ENCODE measurements at places on chromosomes 12 and 14.

DNA sequence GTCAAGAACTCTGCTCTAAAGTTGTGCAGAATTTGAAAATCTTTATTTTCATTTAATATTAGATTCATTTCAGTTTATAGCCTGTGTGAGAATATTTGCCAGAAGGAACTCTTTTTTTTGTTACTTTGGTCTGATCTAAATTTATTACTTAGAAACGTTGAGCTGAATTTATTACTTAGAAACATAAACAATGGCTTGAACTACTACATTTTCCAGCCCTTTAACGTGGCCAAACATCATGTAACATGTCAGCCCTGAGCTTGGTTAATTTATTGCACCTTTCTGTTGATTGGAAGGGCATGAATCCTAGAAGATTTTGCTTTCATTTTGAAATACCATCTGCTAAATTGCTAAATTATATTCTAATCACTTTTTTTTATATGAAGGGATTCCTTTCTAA is 241.4 kb downstream of the TMEM117 start:
- no peaks in the 10 kb centered on the region for H3K27me3 ChIP-seq
- no peak overlapping the region for H3K4me3 ChIP-seq
- no peaks in the 10 kb centered on the region for H3K36me3 ChIP-seq
- no peak for DNase-seq

DNA sequence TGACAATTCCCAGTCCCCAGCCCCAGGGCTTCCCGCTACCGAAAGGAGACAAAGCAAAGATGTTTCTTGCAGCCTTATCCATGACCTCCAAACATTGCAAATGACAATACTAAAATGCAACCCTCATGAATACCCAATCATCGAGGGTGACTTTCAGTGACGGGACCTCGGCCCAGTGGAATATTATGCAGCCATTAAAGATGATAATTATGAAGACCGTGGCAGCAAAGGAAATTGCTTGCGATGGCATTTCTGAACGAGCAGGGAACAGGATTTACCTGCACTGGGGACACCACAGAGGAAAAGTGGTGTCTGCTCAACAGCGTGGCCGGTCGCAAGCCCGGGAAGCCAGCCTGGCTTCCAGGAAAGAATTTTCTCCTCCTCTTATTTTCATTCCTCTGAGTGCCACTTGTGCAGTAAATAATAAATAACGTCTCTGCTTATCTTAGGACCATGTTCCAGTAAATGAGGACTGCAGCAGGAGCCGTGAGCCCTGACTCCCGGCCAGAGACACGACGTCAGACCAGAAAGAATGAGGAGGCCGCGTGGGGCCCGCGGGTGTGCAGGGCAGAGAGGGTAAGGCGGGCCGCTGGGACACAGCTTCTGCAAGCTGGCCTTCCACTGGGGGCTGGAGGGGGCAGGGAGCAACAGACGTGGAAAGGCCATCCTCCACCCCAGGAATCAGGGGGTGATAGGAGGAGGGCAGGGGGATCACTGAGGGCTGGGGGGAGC is 6.6 kb downstream of the C14orf180 start:
- H3K27ac ChIP-seq, result peak overlapping the region; percentile 39
- peak; percentile 26 for DNase-seq
- H3K4me1 ChIP-seq, result peaks cover 39% of the 10 kb centered on the region
- H3K4me3 ChIP-seq, result no peak overlapping the region

GRCh38 chr14:69615496-69616407 is 4.4 kb downstream of the SUSD6 start:
- H3K27me3 ChIP-seq, result no peaks in the 10 kb centered on the region
- no peaks in the 10 kb centered on the region for H3K36me3 ChIP-seq
- H3K4me3 ChIP-seq, result no peak overlapping the region

GRCh38 chr12:19125325-19125724 is 4.2 kb upstream of the PLEKHA5 start:
- DNase-seq, result peak; percentile 33
- H3K36me3 ChIP-seq, result no peaks in the 10 kb centered on the region
- H3K27me3 ChIP-seq, result no peaks in the 10 kb centered on the region
- H3K4me1 ChIP-seq, result no peaks in the 10 kb centered on the region
- no peak overlapping the region for H3K27ac ChIP-seq

GRCh38 chr12:117469883-117470483 is 108.6 kb upstream of the NOS1 start:
- no peak for DNase-seq
- no peak overlapping the region for H3K27ac ChIP-seq
- H3K27me3 ChIP-seq, result no peaks in the 10 kb centered on the region
- no peaks in the 10 kb centered on the region for H3K4me1 ChIP-seq

- H3K27ac ChIP-seq, result no peak overlapping the region
- DNase-seq, result no peak
- H3K36me3 ChIP-seq, result no peaks in the 10 kb centered on the region
- peaks cover 5% of the 10 kb centered on the region for H3K4me1 ChIP-seq
- H3K4me3 ChIP-seq, result no peak overlapping the region
- H3K27me3 ChIP-seq, result no peaks in the 10 kb centered on the region
Measured at GRCh38 chr14:37061697-37062096, 110.7 kb downstream of the SLC25A21 start.

DNA sequence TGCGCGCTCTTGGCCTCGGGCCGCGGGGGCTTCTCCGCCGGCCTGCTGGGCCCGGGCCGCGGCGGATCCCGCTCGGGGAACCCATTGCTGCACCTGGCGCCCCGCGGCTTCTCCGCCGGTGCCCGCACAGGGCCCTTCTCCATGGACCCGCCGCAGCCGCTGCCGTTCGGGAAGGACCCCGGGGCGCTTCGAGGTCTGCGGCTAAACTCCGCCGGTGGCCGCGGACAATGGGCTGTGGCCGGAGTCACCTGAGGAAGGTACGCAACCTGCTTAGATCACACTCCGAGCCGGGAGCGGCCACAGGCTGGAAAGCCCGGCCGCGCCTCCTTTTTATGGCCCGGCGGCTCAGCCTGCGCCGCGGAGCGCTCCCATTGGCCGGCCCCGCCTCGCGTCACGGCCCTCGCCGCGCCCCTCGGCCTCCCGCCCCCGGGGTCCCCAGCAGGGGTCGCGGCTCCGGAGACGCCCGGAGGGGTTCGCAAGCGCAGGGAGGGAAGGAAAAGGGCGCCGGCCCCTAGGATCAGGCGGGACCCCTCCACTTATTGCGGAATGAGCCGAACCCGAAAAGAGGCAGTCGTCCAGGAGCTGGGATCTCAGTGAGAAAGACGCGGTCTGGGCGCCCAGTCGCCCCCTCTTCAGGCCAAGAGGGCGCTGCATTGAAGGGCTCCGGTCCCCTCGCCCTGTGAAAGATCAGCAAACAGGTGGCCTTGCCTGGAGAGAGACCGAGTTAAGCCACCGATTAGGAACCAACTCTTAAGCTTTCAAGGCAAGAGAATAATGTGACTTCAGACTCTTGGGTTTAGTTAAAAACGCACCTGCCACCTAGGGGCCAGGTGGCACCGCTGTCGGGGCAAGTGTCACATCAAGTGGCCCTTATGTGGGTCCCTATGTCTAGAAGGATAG is at the start of gene GCH1:
Gene GCH1, minus strand, starts transcription at position 306 of the 900 bp plus-strand sequence. Its CDS starts 163 bp downstream, at position 143.
- H3K4me3 ChIP-seq, result peak within 1 kb of the TSS; percentile 73
- peak; percentile 92 for DNase-seq
- no peak within 1 kb of the TSS for H3K27ac ChIP-seq

- peak; percentile 59 for DNase-seq
- no peak overlapping the region for H3K4me3 ChIP-seq
- H3K27me3 ChIP-seq, result peaks cover 100% of the 10 kb centered on the region
- H3K27ac ChIP-seq, result no peak overlapping the region
Measured at GRCh38 chr12:48973531-48973930, 2.0 kb upstream of the WNT10B start.

DNA sequence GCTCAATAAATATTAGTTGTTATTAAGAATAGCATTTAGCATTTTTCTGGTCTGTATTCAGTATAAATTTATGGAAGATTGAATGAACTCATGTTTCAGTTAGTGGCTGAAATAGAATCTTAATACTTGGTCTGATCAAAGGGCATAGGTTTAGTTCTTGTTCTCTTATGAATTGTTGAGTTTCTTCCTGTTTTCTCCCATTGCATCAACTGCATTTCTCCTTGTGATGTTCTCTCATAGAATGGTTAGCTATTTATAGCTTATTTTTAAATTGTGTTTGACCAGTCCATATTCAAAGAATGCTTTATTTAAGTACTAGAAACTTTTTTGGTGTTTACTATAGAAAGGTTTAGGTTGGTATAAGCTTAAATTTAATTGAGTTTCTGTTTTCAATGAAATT is 29.8 kb downstream of the APAF1 start:
- no peak for DNase-seq
- H3K27ac ChIP-seq, result no peak overlapping the region
- H3K27me3 ChIP-seq, result no peaks in the 10 kb centered on the region
- peaks cover 18% of the 10 kb centered on the region for H3K36me3 ChIP-seq

DNA sequence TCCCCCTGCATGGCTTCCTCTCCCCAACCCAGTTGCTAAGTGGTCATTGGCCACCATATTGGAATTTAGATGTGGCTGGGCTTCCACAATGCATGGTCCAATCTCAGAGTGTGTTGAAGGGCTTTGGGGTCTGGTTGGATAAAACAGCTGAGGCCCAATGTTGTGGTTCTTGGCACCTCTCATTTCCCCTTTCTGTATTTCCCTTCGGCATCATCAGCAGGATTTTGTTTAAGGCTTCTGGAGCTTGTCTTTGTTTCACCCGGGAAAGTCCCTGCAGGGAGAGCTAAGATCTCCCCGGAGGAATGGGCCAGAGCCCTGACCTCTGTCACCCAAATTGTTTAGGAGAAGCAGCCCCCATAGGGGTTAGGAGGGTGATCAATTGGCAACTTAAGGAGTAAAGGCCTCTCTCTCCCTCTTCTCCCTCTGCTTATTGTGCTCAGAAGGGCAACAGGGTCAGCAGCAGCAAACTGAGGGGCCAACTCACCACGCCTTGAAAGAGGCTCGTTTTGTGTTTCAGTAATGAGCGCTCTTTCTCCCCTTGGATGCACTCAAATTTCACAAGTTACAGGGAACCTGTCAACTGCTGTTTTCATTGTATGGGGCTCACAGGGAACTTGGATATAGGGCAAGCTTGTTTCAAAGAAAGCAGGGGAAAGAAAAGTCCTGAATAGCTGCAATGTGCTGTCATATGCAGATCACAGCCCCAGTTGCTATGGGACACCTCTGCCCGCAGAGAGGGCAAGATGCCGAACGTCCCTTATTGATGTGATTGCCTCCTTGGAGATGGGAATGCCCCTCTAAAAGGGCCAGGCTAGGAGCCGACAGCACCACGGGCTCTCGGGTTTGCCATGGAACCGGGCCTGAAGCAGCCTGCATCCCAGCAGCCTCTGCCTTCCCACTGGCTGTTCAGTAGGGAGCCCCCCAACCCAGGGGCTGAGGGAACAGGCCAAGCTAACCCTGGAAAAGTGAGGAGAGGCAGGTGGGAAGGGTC is 223.7 kb downstream of the ZFP36L1 start:
- no peak for DNase-seq
- no peak overlapping the region for H3K27ac ChIP-seq
- peaks cover 18% of the 10 kb centered on the region for H3K4me1 ChIP-seq
- no peaks in the 10 kb centered on the region for H3K36me3 ChIP-seq
- no peak overlapping the region for H3K4me3 ChIP-seq

- H3K36me3 ChIP-seq, result no peaks in the 10 kb centered on the region
- H3K4me3 ChIP-seq, result no peak overlapping the region
- H3K27ac ChIP-seq, result no peak overlapping the region
- H3K4me1 ChIP-seq, result no peaks in the 10 kb centered on the region
- H3K27me3 ChIP-seq, result no peaks in the 10 kb centered on the region
- DNase-seq, result no peak
Measured at GRCh38 chr14:37048666-37049071, 123.7 kb downstream of the SLC25A21 start.

DNA sequence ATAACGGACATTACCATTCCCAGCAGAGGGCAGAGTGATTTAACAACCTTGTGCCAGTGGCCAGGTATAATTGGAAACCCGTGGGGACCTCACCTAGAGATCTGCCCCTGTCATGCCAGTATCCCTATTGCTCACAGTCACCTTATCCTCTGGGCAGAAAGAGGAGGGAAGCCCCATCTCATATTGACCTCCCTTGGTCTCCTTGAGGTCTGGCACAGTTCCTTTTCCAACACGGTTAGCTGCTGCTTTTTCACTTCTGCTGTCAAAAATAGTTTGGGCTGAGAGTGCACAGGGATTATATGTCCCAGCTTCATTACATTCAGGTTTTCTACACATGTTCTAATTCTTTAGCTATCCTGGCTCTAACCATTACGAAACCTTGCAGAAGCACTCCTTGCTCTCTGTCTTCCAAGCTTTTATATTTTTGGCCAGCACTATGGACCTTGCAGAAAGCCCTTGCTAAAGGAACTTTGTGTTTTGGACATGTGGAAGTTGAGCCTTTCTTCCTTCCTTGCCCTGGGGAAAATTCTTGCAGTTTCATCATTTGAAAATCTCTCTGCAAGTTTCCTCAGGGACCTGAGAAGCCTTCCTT is 111.7 kb upstream of the MIS18BP1 start:
- no peaks in the 10 kb centered on the region for H3K27me3 ChIP-seq
- no peaks in the 10 kb centered on the region for H3K4me1 ChIP-seq
- no peaks in the 10 kb centered on the region for H3K36me3 ChIP-seq

GRCh38 chr14:69287098-69288010 is 27.4 kb downstream of the GALNT16 start:
- H3K36me3 ChIP-seq, result no peaks in the 10 kb centered on the region
- no peaks in the 10 kb centered on the region for H3K27me3 ChIP-seq
- DNase-seq, result no peak
- H3K4me1 ChIP-seq, result no peaks in the 10 kb centered on the region
- H3K27ac ChIP-seq, result no peak overlapping the region

GRCh38 chr12:76874027-76874426 is 4.8 kb downstream of the CSRP2 start:
- no peak overlapping the region for H3K4me3 ChIP-seq
- no peak for DNase-seq
- no peaks in the 10 kb centered on the region for H3K27me3 ChIP-seq
- peak overlapping the region; percentile 18 for H3K27ac ChIP-seq
- no peaks in the 10 kb centered on the region for H3K36me3 ChIP-seq
- H3K4me1 ChIP-seq, result peaks cover 13% of the 10 kb centered on the region

DNA sequence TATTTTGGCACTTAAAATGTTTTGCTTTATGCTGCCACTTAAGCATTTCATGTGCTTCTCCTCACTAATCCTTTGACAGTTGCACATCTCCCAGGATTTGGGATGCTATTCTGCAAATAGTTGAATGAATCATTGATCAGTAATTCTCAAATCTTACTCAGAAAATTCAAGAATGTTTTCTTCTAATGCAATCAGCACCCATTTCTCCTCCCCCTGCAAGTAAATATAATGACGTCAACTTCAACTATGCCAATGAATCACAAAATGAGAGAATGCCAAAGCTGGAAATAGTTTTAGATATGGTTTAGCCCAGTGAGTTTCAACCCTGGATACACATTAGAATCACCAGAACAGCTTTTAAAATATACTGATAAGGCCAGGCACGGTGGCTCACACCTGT is 2.1 kb upstream of the BLOC1S1 start:
- DNase-seq, result no peak
- no peak overlapping the region for H3K27ac ChIP-seq
- H3K36me3 ChIP-seq, result no peaks in the 10 kb centered on the region
- H3K27me3 ChIP-seq, result no peaks in the 10 kb centered on the region
- H3K4me1 ChIP-seq, result peaks cover 43% of the 10 kb centered on the region

All from cardiac muscle cell (in vitro differentiated cells and primary cell).